Fibroblast of skin of abdomen (primary cell): ENCODE measurements at places on chromosomes 16 and 17.

- no peak for DNase-seq
These were observed 117.0 kb downstream of the AATF start for GRCh38 chr17:37065486-37066321.

GRCh38 chr16:27330542-27330941, 16.8 kb downstream of the IL4R start:
- peak; percentile 83 for DNase-seq

- no peak for DNase-seq
These were observed 374.4 kb downstream of the SNX29 start for GRCh38 chr16:12350945-12351344.

- DNase-seq = no peak
These were observed 561 bp downstream of the AXIN1 start for GRCh38 chr16:351804-352520.

DNA sequence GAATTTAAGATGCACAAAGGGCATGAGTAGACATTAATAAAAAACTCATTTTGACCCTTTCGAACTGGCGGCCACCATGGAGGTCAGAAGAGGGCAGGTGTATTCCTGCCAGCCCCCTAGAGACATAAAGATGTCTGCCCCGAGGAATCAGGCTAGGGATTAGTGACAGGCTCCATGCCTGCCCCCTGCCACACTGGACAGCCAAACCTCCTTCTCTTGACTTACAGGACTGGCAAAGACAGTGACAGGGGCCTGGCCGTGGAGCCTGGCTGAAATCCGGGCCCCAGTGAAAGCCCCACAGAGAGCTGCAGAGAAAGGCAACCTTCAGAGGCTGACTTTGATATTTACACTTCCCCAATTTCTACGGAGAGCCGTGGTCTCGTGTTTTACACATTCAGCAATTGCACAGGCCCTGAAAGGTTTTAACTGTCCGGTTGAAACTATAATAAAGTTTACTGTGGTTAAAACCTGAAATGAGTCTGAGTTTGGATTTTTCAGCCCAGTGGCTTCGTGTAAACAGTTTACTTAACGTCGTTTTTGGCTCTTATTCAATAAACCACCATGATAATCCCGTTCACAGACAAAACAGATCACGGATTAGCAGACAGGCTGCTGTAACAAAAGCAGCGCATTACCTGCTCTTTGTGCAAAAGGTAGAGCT, 243.9 kb upstream of the MYOCD start:
- no peak for DNase-seq

GRCh38 chr16:66459878-66460277, 32.8 kb downstream of the BEAN1 start:
- no peak for DNase-seq

DNA sequence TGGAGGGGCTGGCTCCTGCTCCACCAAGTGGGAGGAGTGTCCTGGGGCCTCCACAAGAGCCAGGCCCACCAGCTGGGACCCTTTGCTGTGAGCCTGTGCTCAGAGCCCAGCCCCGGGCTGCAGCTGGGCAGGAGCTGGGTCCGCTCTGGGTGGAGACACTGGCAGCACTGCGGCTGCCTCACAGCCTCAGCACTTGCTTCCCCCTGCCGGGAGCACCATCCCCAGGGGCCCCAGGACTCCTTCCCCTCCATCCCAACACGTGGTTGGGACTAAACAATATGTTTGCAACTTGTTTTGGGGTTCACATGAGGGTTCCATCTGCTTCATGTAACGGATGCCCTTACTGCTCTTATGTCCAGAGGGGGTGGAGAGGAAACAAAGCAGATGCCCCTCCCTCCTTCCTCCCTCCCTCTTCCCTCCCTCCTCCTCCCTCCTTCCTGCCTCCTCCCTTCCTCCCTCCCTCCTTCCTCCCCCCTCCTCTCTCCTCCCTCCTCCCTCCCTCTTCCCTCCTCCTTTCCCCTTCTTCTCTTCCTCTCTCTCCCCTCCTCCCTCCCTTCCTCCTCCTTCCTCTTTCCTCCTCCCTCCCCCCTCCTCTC, 16.3 kb upstream of the CBFA2T3 start:
- DNase-seq = no peak

DNA sequence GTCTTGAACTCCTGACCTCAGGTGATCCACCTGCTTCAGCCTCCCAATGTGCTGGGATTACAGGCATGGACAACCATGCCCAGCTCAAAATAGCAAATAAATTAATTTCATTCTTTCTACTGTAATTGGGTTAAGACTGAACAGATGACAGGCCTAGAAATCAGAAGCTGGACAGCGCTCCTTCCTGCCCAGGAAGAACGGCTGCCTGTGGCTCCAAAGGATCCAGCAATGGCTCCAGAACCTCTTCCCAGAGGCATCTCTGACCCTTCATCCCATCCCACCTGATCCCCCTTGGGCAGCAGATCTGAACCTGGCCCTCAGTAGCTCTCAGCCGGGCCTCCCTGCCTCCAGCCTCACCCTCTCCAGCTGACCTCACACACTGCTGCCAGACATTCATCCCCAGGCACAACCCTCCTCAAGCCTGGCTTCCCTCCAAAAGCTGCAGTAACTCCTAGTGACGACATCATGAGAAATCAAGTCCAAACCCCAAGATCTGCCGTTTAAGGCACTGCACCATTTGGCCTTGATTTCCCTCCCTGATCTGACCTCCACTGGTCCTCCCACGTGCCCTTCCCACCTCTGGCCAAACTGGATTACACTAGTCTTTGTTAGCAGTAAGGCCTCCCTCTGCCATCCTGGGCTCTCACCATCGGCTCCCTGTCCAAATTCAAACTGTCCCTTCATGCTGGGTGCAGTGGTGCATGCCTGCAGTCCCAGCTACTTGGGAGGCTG, 3.1 kb upstream of the MIF4GD start:
- DNase-seq = peak; percentile 62
